H9 (cell line): ENCODE measurements at places on chromosomes 12 and 14.

GRCh38 chr14:58878439-58879139, 240.8 kb downstream of the DACT1 start:
- DNase-seq, result no peak

DNA sequence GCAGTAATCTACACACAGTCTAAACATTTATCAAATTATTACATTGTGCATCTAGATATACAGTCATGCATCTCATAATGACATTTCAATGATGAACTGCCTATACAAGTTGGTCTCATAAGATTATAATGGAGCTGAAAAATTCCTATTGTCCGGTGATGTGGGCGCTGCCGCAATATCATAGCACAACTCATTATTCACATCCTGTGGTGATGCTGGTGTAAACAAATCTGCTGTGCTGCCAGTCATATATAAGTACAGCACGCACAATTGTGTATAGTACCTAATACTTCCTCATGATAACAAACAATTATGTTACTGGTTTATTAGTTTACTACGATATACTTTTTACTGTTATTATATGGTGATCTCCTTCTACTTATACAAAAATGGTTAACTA, 768.8 kb upstream of the NOVA1 start:
- no peak for DNase-seq

- DNase-seq, result no peak
These were observed 881.6 kb downstream of the NRXN3 start for GRCh38 chr14:79051742-79052141.

GRCh38 chr12:90090929-90091651, 382.5 kb upstream of the ATP2B1 start:
- no peak for DNase-seq

DNA sequence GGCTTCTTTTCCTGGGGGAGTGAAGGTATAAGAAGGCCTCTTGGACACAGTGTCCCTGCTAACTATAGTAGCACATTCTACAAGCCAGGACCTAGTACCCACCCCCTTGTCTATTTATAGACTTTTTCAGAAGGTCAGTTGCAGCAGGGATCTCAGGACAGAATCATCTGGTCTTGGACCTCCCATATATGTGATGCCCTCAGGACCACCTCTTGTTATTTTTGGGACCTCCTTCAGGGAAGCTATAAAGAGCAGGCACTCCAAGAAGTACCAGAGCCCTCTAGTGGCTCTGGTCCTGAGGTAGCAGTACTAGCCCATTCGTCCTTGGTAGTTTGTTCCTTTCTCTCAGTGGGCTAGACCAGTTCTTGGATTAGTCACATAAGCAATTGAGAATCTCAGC, 4.3 kb downstream of the COQ10A start:
- no peak for DNase-seq

DNA sequence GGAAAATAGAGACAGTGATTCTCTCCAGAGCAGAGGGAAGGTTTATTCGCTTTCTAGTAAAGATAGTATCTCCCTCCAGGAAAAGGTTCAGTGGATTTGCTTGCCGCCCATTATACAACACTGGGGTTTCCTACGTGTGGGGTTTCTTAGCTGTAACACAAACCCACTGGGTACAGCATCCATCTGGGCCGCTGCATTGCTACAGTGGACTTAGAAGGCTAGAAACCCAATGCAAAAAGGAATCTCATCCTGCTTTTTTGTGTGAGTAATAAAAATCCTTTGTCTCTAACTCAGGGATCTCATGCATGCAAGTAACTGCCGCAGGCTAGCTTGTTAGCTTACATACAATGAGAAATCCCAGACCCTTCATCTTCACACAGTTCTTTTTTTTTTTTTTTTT, 67.1 kb upstream of the BCL2L14 start:
- no peak for DNase-seq

- DNase-seq, result no peak
These were observed 48.5 kb downstream of the PITPNM2 start for GRCh38 chr12:123102366-123102765.

- no peak for DNase-seq
These were observed 232.0 kb downstream of the ERC1 start for GRCh38 chr12:1222858-1223639.

DNA sequence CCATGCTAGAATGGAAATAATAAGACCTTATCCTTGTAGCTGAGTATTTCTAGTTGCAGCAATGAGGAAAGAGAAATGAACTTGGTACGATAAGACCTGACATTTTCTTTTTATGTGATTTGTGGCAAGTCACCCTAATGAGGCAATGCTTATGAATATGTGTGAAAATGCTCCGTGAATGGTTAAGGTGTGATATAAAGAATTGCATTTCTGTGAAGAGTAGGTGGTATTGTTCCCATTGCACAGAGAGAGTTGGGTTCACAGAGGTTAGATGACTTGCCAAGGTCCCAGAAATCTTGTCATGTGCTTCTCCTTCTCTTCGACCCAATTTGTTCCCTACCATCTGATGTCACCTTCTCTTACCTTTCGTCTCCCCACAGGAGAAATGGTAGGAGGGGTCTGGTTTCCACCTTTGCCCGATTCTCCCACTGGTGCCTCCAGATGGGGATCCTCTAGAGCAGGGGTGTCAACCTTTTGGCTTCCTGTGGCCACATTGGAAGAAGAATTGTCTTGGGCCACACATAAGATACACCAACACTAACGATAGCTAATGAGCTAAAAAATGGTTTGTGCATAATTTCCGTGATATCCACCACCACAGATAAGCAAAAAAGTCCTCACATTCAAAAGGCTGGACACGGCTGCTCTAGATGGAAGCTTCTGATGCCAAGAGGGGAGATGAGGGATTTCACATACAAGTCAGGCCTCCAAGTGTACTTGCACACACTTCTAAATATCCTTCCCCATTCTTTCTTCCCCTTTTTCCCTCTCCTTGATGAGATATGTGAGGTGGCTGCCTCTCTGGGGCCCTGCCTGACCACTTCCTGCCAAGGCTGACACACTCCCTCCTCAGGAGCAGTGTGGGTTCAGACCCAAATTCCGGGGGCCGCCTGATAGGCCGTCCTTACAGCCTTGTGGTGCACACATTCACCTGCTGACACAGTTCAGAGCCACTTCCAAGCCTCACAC, 96.1 kb downstream of the PLXNC1 start:
- DNase-seq, result no peak

DNA sequence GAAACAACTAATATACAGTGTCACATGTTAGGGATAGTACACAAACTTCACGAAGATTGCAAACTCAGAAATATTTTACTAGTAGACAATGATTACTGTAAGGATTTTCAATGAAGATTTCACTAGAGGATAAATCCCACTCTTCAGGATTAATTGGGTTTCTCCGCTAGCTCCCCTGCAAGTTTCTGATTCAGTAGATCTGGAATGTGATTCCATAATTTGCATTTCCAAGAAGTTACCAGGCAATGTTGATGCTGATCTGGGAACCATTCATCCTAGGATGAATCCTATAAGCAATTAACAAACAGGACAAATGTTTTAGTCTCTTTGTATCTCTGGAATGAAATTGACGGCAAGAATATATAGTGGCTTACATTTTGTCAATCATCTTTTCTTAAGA, 272.4 kb downstream of the ALX1 start:
- DNase-seq, result no peak

DNA sequence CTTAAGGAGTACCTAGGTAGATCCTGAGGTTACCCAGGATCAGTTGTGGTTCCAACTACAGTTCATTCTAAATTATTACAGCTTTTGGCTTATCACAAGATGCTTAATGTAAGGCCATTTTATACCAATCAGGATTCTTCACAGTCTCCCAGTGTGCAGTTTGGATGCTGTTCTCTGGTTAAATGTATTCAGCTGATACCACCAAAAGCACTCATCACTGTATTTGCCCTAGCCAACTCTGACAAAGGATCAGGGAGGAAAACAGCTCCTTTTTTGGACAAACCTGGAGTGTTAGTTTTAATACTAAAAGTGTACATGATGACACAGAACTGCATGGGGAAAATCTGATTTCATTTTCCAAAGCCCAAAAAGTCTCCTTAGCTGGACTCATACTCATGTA, 19.5 kb downstream of the DMAC2L start:
- DNase-seq, result no peak

GRCh38 chr14:23627961-23628360, 8.2 kb upstream of the DHRS2 start:
- no peak for DNase-seq

- DNase-seq, result no peak
These were observed 11.1 kb upstream of the RTL1 start for GRCh38 chr14:100914597-100915021.

- no peak for DNase-seq
These were observed 14.1 kb upstream of the YBX3 start for GRCh38 chr12:10737249-10737648.

GRCh38 chr14:50997712-50998111, 53.4 kb upstream of the PYGL start:
- no peak for DNase-seq

GRCh38 chr14:51610771-51611170, 40.9 kb upstream of the FRMD6 start:
- DNase-seq, result no peak

GRCh38 chr12:38053655-38054464, 262.7 kb upstream of the ALG10B start:
- DNase-seq, result no peak

DNA sequence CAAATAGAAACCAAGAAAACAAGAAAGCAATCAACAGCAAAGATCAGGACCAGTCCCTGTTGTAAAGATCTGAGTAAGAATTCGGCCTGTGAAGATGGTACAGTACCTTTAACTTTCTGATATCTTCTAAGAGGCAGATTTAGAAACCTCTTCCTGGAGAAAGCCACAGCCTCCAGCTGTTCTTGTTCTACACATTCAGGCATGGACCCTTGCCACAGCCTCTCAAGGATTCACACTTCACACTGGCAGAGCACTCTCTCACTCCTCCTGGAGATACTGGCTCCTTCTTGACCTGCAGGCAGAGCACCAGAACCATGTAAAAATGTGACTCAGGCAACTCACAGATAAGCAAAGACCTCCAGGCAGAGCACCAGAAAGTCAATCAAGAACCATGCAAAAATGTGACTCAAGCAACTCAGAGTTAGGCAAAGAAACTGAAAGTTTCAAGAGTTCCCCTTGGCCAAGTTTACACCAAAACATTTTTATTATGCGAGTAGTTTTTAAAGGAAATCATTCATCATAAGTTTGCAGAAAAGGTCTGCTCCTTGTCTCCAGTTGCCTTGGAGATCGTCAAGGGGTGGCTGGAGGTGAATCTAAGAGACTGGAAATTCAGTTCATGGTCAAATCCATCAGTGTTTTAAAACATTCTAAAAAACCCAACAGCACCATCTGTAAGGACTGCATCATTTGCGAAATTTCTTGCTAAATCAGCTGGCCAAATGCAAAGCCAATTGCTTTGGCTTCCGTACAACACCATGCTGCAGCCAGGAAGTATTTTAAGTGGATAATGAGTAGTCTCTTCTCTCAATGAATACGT, 119.3 kb upstream of the MDM1 start:
- no peak for DNase-seq

DNA sequence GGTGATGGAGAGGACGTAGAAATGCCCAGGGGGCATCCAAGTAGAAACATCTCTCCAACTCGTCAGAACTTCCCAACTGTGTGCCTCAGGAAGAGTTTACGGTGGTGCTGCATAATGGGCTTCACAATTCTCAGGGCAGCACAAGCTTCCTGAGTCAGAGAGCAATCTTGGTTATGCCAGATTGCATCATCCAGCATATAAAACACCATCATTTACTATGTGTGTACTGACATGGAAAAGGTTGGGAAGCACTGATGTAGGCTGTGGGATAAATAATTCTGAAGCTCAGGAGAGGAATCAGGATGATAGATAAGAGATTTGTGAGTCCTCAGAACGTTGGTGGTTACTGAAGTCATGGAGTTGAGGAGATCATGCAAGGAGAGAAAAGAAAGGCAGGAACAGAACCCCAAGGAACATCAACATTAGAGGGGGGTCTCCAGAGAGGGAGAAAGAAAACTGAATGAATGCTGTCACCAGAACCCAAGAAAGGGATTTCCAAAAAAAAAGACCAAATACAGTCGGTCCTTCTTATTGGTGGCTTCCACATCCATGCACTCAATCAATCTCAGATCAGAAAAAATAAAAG, 4.7 kb upstream of the NCKAP5L start:
- no peak for DNase-seq

- DNase-seq, result no peak
These were observed 317.0 kb upstream of the TMPO start for GRCh38 chr12:98198261-98198982.

DNA sequence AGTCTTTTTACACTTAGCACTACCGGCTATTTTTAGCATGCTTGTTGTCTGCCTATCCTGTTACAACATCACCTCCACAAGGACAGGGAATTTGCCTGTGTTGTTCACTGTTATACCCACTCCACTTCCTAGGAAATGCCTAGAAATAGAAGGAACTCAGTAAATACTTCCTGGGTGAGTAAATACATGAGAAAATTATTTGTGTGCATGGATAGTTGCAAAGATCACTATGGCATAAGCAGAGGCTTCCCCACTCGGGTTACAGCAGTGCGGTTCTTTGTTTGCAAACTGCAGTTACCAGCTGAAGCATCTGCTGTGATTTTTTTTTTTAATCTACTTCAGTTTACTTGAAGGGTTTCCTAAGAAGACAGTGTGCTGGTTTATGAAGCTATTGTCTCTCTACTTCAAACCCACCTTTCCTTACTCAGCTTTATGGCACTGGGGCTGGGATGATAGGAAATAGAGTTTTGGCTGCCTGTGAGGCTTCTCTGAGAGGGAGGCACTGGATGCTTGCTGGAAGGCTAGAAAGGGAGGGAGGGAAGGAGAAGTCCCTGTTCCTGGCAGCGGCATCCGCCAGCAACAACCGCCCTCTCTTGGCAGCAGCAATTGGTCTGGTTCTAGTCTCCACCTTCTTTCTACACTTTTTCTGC, 29.0 kb downstream of the PDE6H start:
- peak; percentile 76 for DNase-seq

DNA sequence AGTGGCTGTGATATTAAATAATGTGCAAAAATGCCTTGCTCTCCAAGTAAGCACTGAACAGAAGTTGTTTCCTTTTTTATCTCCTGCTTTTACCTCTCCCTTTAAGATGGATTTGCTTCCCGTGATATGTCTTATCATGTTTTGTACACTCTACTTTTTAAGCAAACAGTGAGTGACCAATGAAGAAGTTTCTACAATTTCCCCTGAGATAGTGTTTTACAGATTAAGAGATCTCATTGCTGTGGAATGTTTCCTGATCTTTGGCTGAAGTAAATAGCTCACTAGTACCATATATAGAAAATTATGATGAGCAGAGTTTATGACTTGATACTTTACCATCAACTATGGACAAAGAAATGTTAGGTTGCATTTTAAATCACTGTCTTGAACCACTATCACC, 184.8 kb upstream of the PDE3A start:
- no peak for DNase-seq

- DNase-seq, result no peak
These were observed 65.0 kb downstream of the KCNK10 start for GRCh38 chr14:88258021-88258420.

- DNase-seq, result no peak
These were observed 145.3 kb downstream of the SLC38A4 start for GRCh38 chr12:46680506-46680905.

GRCh38 chr14:71070169-71070568, 162.9 kb downstream of the PCNX1 start:
- no peak for DNase-seq

DNA sequence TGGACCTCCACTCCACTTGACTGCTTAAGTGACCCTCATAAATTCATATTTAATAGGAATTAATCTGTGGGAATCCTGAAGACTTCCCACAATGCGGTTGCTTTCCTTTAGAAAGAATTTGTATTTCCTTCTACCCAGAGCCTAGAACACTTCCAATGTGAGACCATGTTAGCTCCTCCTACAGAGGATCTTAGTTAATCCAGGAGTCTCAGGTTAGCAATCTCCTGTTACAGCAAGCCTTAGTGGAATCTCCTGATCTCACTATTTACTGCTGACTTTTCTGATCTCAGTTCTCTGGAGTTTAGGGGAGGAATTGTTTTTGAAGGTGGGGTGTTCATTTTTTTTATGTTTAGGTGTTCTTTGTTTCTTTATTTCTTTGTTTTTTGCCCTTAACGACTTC, 186.0 kb downstream of the SLC25A21 start:
- DNase-seq, result no peak
